ENCODE measurements at places on chromosomes 12 and 14. TPM values are rescaled to one million over a fixed set of nuclear protein-coding genes. Genes with fewer than 3 reads are reported as not detected.
A peak's percentile ranks its signal among the peaks of the same experiment; 100 is the strongest.

KCNC2 gene
- total RNA-seq: not detected

SERPINA3 gene
- not detected for total RNA-seq

A2ML1 gene
- not detected for total RNA-seq

KRT6C gene
- total RNA-seq: not detected

RPL10L gene
- not detected for total RNA-seq

KLRK1 gene
- 0.43 TPM for total RNA-seq

KRT82 gene
- total RNA-seq: not detected

NPFF gene
- total RNA-seq: not detected

TMTC2 gene
- 5.1 TPM for total RNA-seq

PLBD2 gene
- 9.9 TPM for total RNA-seq

FAIM2 gene
- 0.78 TPM for total RNA-seq

- H3K27me3 ChIP-seq: no peaks in the 10 kb centered on the region
- no peaks in the 10 kb centered on the region for H3K36me3 ChIP-seq
- no peak overlapping the region for H3K27ac ChIP-seq
- no peak overlapping the region for H3K4me3 ChIP-seq
Measured at GRCh38 chr12:20188930-20189653, 179.2 kb upstream of the PDE3A start.

GRCh38 chr14:56120091-56120691 lies 2.0 kb downstream of the PELI2 start:
- DNase-seq: no peak
- H3K27me3 ChIP-seq: peaks cover 34% of the 10 kb centered on the region
- no peak overlapping the region for H3K27ac ChIP-seq
- H3K36me3 ChIP-seq: peaks cover 2% of the 10 kb centered on the region
- peak overlapping the region; percentile 72 for H3K4me3 ChIP-seq

DNA sequence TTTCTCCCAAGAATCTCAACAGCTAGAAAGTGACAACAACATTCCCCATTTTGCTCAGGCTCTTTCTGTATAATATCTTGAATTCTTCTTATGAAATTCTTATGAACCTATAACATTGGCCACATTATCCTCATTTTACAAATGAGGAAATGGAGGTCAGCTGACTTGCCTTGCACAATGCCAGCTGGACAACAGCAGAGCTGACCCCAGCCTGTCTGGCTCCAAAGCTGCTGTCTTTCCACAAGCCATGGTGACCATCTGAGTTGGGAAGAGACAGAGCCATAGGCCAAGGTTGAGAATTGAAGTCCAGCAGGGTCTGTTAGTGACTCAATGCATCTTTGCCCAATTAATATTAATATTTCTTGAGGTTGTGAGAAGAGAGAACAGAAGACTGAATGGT lies 87.3 kb downstream of the KSR2 start:
- DNase-seq: no peak
- H3K27me3 ChIP-seq: peaks cover 11% of the 10 kb centered on the region
- H3K36me3 ChIP-seq: no peaks in the 10 kb centered on the region
- H3K4me3 ChIP-seq: no peak overlapping the region

DNA sequence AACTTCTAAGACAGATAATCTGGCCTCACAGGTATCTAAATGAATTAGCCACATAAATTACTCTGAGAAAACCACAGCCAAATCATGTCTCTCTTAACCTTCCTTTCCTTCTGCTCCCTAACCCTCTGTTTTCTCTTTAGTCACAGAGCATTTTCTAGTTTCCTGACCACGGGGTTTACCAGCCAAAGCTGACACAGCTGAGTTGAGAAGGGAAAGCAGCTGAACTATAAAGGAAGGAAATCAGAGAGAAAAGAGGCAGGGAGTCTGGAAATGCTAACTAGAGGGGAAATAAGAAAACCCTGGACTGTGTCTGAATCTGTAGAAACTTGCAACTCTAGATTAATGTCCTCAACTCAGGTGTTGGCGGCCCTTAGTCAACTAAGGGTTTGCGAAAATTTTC lies 24.4 kb downstream of the ANKS1B start:
- H3K4me1 ChIP-seq: no peaks in the 10 kb centered on the region
- no peak for DNase-seq
- no peaks in the 10 kb centered on the region for H3K27me3 ChIP-seq
- no peak overlapping the region for H3K4me3 ChIP-seq
- H3K36me3 ChIP-seq: no peaks in the 10 kb centered on the region

DNA sequence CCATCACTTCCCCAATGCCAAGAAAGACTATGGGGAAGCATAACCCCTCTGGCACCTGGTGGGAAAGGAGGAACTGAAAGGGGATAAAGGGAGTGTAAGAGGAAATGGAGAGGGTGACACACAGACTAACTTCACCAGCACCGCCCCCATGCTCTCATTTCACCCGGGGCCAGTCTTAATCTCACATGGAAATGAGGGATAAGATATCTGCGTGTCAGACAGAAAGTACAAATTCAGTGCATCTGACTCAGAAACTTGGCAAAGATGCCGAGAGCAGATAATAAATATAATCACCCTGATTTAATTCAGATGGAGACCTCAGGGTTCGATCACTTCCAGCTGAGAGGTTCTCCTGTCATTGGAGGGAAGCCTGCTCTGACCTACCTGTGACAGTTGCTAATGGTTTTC lies 191.6 kb downstream of the DUSP6 start:
- H3K27me3 ChIP-seq: no peaks in the 10 kb centered on the region
- DNase-seq: peak; percentile 44
- peaks cover 32% of the 10 kb centered on the region for H3K4me1 ChIP-seq
- no peak overlapping the region for H3K27ac ChIP-seq

GRCh38 chr12:67302162-67302561 lies 33.0 kb downstream of the CAND1 start:
- no peaks in the 10 kb centered on the region for H3K27me3 ChIP-seq
- no peak for DNase-seq
- H3K4me1 ChIP-seq: no peaks in the 10 kb centered on the region
- H3K27ac ChIP-seq: no peak overlapping the region
- no peak overlapping the region for H3K4me3 ChIP-seq

GRCh38 chr12:79194595-79194994 lies 330.0 kb downstream of the SYT1 start:
- no peak overlapping the region for H3K4me3 ChIP-seq
- H3K27ac ChIP-seq: no peak overlapping the region
- DNase-seq: no peak
- H3K36me3 ChIP-seq: no peaks in the 10 kb centered on the region

GRCh38 chr12:43347026-43347425 lies 205.0 kb downstream of the ADAMTS20 start:
- DNase-seq: no peak

DNA sequence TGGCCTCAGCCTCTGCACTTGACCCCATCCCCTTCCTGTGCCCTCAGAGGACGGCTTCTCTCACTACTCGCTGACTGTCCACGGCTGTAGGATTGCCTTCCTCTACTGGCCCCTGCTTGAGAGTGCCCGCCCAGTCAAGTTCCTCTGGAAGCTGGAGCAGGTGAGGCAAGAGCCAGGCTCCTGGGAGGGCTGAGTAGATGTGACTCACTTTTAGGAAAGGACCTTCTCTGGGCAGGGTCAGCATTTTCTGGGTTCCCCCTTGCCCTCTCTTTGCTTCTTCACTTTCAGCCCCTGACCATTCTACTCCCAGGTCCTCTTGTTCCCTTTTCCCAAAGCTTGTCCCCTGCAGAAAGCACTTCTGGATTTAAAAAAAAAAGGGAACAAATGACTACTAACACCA lies 7.7 kb downstream of the CLSTN3 start:
- H3K4me3 ChIP-seq: no peak overlapping the region
- DNase-seq: no peak
- H3K4me1 ChIP-seq: peaks cover 20% of the 10 kb centered on the region
- no peak overlapping the region for H3K27ac ChIP-seq

DNA sequence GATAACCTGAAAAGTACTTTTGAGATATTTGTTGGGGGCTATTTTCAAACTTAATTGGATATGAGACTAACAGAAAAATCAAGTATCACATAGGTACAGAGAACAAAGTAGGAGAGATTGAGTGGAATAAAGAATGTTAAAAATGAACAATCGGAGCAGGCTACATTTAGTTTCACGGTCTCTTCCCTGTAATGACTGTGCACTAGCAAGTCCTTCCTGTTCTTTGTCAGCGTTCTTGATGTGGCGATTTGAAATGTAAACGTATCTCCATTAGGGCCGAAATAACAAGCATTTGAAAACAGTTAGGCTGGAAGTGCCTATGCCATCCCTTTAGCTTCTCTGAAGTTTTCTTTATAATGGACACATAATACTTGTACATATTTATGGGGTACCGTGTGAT lies 31.0 kb downstream of the SLC25A29 start:
- no peak overlapping the region for H3K4me3 ChIP-seq
- peaks cover 36% of the 10 kb centered on the region for H3K36me3 ChIP-seq
- no peak overlapping the region for H3K27ac ChIP-seq
- no peaks in the 10 kb centered on the region for H3K27me3 ChIP-seq

DNA sequence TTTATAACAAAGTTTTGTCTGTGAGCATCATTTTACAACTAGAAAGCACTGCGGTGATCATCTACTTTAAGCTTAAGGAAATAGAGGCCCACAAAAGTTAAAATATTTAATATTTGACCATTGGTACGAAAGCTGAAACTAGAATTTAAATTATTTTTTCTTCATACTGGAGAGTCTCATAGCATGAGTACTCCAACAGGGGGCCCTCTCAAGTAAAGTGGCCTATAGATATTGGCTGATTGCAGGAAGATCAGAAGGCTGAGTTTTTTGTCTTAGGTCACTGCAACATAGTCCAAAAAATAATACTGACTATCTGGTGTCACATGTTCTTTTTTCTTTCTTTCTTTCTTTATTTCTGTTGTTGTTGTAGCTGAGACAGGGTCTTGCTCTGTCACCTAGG lies 75.3 kb upstream of the ZDHHC17 start:
- H3K4me3 ChIP-seq: no peak overlapping the region
- no peaks in the 10 kb centered on the region for H3K36me3 ChIP-seq
- no peak for DNase-seq
- H3K27me3 ChIP-seq: peaks cover 2% of the 10 kb centered on the region

DNA sequence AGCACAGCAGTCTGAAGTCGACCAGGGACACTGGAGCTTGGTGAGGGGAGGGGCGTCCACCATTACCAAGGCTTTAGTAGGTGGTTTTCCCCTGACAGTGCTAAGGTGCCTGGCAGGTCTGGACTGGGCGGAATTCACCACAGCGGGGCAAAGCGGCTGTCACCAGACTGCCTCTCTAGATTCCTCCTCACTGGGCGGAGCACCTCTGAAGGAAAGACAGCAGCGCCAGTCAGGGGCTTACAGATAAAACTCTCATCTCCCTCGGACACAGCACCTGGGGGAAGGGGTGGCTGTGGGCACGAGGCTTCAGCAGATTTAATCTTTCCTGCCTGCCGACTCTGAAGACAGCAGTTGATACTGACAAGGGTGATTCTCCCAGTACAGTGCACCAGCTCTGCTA lies 39.1 kb downstream of the DDHD1 start:
- H3K4me1 ChIP-seq: peaks cover 54% of the 10 kb centered on the region
- H3K27ac ChIP-seq: no peak overlapping the region
- no peak overlapping the region for H3K4me3 ChIP-seq

DNA sequence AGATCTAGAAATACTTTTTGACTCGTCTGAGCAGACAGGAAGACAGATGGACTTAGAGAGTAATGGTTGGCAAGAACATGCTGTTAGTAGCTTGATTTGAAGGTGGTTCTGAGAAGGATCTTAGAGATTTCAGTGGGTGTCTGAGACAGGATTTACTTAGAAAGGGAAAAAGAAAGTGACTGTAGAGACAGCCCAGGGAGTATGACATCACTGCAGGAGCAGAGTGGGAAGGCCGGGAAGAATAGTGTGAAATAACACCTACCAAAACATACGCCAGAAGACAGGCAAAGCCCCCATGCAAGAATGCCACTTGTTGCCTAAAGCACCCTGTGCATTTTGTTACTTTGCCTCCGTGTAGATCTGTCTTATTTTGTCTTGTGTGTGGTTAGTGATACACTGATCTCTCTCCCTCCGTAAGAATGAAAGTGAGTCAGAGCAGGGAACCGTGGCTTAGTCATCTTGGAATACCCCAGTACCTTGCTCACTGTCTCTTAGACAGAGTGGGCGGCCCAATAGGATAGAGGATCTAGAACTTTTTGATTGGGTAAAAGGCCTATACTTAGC lies 161.3 kb upstream of the IFNG-AS1 start:
- peak; percentile 27 for DNase-seq
- H3K4me1 ChIP-seq: peaks cover 12% of the 10 kb centered on the region
- H3K4me3 ChIP-seq: no peak overlapping the region
- H3K27me3 ChIP-seq: no peaks in the 10 kb centered on the region

GRCh38 chr12:89991807-89992590 lies 283.4 kb upstream of the ATP2B1 start:
- H3K27me3 ChIP-seq: no peaks in the 10 kb centered on the region
- no peak overlapping the region for H3K4me3 ChIP-seq

DNA sequence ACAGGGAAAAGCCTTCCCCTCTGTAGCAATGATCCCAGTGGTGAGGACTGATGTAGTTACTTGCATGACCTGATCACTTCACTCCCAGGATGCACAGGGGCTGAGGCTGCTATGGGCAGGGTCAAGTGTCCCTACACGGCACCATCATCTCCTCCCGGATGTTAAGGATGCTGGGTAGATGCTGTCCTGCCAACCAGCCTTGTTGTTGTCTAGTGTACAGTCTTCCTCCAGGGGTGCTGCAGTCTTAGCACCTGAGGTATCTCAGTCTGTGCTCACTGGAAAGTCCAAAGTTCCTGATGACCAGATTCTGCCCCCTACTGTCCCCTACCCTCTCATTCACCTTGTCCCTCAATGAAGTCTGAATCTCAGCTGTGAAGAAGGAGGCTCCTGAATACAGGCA lies 20.1 kb downstream of the CPM start:
- no peaks in the 10 kb centered on the region for H3K27me3 ChIP-seq
- no peak for DNase-seq
- H3K36me3 ChIP-seq: no peaks in the 10 kb centered on the region
- H3K4me3 ChIP-seq: no peak overlapping the region
- H3K4me1 ChIP-seq: peaks cover 3% of the 10 kb centered on the region

Measured in activated CD4-positive, alpha-beta memory T cell treated with anti-CD3 and anti-CD28 coated beads, Interleukin-2, amount 10 ng/mL, durations not matched to agents 7 days and 5 days (primary cell).